H1 (cell line): ENCODE measurements at places on chromosomes 11 and 22.

- no peak for DNase-seq
These were observed 12.0 kb upstream of the MALAT1 start for GRCh38 chr11:65486570-65487466.

DNA sequence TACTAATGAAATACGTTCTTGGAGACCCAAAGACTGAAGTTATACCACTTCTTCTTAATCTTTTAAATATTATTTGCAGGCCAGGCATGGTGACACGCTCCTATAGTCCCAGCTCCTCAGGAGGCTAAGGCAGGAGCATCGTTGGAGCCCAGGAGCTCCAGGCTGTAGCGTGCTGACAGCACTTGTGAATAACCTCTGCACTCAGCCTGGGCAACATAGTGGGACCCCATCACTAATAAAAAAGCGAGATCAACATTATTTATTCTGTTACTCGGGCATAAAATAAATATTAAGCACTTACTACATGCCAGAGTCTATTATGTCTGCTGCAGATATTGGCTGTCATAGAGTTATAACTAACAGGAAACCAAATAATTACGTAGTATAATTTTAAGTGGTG, 720 bp upstream of the MED17 start:
- DNase-seq: no peak

GRCh38 chr22:44175676-44176075, 5.0 kb upstream of the PARVG start:
- no peak for DNase-seq

GRCh38 chr11:87366763-87367405, 329.1 kb downstream of the TMEM135 start:
- DNase-seq: no peak

DNA sequence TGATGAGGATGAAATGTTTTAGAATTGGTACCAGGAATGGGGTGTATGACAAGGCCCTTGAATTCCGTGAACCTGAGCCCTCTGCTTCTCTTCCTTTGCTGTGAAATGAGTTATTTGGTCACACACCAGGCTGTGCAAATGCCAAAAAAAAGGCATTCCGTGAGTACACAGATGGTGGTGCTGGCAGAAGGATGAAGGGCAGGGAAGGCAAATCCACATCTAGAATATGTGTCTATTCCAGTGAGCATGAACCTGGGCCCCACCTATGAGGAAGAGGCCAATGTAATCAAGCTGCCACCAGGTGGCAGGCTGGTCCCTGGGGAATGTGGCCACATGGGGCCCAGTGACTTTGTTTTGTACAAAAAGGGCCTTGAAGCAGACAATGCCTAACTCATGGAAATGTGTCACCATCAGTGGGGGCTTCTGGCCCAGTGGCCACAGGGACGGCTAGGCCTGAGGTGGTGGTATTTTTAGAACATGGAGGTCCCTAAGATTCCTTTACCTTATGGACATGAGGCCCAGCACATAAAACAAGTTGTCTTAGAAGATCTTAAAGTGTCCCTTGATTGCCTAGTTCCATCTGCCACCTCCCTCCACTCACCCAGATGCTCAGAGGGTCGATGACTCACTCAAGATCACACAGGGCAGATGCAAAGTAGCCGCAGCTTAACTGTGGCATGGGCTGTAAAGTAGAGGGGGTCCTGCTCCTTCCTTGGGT, 3.9 kb upstream of the RNF215 start:
- peak; percentile 71 for DNase-seq

DNA sequence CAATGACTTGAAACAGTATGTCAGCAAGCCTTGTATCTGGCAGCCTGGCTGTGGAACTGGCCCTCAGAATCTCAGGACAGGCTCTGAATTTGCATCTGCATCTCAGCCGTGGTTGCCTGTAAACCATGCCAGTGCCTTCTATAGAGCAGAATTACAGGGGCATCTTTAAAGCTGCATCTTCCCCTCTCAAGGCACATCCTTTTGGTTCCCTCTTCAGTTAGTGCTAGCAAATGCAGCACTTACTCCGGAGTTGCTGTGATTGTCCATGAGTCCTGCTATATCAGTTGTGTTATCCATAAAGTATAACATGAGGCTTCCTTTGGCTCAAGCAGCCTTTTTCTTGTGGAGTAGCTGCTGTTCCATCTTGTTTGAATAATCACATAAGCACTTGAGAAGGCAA, 53.9 kb upstream of the PARVG start:
- DNase-seq: no peak

GRCh38 chr11:27820249-27820648, 120.0 kb upstream of the BDNF start:
- no peak for DNase-seq

GRCh38 chr11:67673902-67674301, 521 bp downstream of the ALDH3B2 start:
- DNase-seq: no peak

DNA sequence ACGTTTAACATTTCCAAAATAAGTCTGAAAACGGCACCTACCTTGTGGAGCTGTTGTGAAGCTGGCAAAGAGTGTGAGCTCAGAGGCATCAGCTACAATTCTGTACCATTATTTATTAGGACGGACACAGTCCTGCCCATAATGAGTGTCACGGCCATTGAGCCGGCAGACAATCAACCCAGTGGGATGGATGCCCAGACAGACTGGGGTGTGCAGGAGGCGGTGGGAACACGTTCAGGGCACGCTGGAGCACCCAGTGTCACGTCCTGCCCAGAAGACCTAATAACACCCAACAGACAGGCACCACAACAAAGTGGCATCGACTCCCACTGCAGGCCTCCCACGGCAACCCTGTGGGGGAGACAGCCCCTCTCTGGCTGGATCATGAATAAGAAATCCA, 34.5 kb downstream of the TPST2 start:
- no peak for DNase-seq

DNA sequence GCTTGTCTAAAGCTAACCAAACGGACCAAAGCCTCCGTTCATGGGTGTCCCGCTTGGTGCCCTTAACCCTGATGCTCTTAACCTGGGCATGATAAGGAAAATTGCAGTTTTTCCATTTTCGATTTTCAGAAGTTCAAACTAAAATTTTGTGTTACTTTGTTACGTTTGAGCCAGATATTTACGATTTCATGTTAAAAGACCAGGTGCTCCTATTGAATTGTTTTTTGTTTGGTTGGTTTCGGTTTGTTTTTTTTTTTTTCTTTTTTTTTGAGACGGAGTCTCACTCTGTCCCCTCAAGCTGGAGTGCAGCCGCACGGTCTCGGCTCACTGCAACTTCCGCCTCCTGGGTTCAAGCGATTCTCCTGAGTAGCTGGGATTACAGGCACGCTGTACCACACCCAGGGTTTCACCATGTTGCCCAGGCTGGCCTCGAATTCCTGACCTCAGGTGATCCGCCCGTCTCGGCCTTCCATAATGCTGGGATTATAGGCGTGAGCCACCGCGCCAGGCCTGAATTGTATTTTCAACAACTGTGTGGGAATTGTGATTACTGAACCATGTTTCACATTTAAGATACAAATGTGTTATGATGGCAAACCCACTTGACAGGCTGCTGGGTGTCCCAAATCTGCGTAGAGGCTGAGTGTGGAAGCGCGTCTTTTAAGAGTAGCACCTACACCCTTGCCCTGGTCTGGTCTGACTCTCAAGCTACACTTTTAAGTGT, 864 bp upstream of the USP28 start:
- DNase-seq: no peak

- DNase-seq: no peak
These were observed 47.8 kb upstream of the OR5P2 start for GRCh38 chr11:7844521-7844920.

- no peak for DNase-seq
These were observed 15.2 kb upstream of the OR52K2 start for GRCh38 chr11:4433856-4434255.

DNA sequence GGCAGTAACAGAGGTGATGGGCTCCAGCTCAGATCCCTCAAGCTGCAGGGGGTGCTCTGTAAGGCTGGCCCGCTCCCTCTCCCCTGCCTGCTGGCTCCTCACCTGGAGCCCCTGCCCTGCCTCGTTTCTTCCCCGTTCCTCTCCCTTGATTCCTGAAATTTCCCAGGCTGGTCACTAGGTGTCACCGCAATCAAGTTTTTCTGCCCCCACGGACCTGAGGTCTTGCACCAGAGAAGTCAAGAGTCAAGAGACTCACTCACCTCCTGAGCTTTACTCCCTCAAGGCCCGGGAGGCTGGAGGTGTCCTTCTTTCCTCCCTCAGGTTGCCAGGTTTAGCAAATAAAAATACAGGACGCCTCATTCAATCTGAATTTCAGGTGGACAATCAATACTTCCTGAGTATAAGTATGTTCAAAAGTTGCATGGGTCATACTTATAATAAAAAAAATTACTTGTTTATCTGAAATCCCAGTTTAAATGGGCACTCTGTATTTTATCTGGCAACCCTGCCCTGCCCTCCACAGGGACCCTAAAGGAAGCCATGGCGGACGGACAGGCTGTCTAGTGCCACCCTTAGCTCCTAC, 69.2 kb downstream of the SCUBE1 start:
- peak; percentile 41 for DNase-seq

DNA sequence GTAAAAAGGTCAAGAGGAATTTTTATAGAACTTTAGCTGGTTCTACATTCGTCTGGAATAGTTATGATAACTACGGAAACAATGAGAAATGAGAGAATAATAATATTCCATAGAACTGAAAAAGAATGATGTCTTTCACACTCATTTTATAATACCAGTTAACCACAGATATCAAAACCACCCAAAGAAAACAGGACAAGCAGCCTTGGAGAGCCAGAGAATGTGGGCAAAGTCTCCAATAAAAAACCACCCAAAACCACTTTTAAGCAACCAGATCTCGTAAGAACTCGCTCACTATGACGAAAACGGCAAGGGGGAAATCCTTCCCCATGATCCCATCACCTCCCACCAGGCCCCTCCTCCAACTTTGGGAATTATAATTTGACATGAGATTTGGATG, 60.8 kb downstream of the ARHGAP32 start:
- DNase-seq: no peak

DNA sequence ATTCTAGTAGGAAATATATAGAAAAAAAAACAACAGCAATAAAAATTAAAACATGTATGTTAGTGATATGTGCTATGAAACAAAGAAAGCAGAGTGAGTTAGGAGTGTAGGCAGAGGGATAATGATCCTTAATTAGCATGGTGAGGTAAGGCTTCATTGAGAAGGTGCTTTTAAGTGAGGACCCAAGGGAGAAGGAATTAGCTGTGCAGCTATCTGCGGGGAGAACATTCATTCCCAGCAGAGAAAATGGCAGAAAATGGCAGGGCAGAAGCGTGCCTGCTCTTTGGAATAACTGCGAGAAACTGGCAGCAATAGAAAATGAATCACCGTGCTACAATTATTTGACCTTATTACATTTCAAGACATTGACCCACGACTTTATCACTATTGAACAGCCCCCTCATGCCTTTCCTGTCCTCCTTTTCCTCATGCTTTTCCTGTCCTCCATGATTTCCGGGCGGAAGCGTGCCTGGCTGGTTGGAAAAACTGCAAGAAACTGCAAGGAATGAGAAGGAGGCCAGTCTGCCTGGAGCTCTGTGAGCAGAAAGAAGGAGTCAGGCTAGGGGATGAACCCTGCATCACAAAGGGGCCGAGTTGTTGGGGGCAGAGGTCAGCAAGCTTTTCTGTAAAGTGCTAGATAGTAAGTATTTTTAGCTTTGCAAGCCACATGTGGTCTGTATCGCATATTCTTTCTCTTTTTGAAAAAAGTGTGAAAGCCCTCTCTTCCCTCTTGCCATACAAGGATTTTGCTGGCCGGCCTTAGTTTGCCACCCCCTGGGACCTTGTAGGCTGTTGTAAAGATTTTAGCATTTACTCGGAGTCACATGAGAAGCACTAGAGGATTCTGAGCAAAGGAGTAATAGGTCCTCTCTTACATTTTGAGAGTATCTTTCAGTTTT, 37.1 kb upstream of the SWAP70 start:
- peak; percentile 65 for DNase-seq

DNA sequence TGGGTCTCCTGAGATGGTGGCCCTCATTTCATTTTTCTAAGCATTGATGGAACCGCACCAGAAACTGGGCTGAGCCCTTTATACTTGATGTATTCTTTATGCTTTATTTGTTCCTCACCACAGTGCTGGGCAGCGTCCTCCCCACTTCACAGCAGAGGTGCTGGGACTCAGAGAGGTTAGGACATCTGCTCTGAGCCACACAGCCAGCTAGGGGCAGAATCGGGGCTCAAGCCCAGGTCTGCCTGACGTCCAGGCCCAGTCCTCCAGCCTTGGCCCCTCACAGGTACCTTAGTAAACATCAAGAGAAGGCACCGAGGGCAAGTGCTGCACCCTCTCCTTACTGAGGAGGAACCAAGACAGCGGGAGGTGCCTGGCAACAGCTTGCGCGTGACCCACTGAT, 20.2 kb upstream of the SHISAL1 start:
- no peak for DNase-seq

GRCh38 chr11:74154620-74155281, 16.1 kb downstream of the C2CD3 start:
- no peak for DNase-seq

DNA sequence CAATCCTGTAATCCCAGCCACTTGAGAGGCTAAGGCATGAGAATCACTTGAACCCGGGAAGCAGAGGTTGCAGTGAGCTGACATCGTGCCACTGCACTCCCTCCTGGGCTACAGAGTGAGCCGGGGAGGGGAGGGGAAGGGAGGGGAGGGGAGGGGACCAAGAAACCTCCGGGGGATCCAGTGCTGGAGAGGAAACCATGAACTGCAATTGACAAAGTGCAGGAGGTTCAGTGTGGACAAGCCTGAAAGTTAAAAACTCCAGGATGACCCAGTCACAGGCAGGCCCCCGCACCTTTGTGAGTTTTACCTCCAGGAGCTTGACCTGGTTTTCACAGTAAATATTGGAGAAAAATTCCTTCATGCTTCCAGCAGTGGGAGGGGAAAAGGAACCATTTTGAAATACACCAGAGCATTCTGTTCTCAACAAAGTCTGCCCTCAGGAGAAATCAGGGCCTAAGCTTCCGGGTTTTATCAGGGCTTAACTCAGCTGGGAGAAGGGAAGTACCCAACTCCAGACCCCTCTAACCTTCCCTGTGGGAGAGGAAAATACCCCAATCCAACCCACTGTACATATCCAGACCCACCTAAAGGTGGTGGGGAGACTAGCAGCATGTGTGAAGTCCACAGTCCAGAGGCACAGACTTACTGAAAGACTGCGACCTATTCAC, 15.5 kb upstream of the ZFTA start:
- DNase-seq: no peak

GRCh38 chr11:10004526-10005113, 289.4 kb downstream of the SBF2 start:
- DNase-seq: peak; percentile 25

- DNase-seq: no peak
These were observed 15.8 kb upstream of the SLCO2B1 start for GRCh38 chr11:75135021-75135650.

DNA sequence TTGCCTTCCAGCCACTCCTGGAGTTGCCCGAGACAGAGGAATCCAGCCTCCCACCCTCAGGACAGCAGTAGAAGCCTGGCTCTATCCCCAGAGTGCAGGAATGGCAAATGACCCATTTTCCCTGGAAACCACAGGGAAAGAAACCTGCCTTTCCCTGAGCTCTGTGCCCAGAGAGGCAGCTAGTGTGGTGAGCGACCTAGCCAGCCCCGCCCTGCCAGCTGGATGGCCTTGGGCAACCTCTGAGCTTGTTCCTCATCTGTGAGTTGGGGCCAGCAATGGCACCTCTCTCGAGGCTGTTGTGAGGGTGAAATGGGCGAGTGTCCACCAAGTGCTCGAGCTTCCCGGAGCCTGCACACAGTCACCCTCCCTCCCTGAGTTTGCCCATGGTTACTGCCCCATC, 3.7 kb downstream of the OMP start:
- DNase-seq: no peak

GRCh38 chr11:112177589-112177988, 2.3 kb downstream of the BCO2 start:
- no peak for DNase-seq

GRCh38 chr11:93945596-93945995, 75.6 kb upstream of the HEPHL1 start:
- DNase-seq: no peak
